ENCODE measurements at places on chromosomes 12 and 14.

- peak; percentile 93 for DNase-seq
Measured at GRCh38 chr14:59358102-59358501, 107.1 kb downstream of the GPR135 start.

DNA sequence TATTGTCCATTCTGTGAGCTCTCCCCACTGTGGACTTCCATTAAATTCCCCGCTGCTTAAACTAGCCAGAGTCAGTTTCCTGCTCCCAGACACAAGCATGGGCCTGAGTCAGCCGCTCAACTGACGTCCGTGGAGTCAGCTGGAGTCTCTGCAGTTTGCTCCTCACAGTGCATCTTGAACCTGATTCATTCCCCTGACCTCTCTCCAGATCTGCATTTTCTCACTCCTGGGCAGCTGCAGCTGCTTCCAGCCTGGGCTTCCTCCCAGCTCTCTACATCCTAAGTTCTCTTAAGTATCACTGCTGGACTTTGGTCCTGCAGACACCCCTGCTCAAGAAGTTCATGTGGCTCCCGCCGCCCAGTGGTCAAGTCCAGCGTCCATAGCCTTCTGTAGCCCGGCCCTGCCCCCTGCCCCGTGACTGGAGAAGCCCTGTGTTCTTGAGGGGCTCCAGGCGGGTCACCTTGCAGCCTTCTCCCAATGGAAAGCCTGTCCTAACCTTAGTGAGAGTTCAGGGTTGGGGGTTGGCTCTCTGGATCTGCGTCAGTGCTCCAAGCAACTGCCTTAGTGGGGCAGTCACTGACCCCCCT lies 20.0 kb downstream of the NFKBIA start:
- no peak for DNase-seq

DNA sequence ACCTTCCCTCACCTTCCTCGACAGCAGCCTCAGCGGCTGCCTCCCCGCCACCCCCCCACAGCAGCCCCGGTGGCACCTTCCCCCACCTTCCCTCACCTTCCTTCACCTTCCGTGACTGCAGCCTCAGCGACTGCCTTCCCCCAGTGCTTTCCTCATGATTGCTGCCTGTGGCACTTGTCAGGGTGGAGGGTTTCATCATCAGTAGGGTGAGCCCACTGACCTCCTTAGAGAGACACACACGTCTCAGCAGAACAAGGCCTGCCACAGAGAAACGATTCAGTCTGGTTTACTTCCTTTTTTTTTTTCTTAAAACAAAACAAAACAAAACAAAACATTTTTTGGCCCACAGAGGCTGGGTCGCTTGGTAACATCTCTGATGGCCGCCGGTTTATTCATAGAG lies 75.0 kb downstream of the EP400 start:
- no peak for DNase-seq

GRCh38 chr12:5083955-5084849 lies 40.5 kb downstream of the KCNA5 start:
- peak; percentile 21 for DNase-seq

DNA sequence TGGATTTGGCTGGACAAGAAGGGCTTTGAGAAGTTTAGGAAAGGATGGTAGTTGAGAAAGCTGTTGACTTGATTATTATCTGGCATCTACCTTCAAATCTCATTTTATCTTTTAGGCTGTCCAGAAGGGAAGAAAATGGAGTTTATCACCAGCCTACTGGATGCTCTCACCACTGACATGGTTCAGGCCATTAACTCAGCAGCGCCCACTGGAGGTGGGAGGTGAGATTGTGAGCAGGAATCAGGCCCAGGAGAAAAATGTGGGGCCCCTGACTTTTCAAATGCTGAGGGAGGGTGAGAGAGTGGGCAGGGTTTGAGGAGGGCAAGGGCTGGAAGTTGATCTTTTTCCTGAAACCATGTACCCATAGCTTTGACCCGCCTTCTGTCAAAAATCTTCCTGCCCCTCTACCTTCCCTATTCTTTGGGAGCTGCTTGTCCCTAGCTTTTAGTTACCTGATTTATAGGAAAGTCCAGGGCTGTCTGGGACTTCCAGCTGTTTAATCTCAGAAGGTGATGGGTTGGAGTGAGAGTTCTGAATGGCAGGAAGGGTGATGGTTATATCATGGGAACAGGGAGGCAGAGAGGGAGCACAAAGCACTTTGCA lies 134.2 kb downstream of the SMOC1 start:
- DNase-seq: peak; percentile 9

DNA sequence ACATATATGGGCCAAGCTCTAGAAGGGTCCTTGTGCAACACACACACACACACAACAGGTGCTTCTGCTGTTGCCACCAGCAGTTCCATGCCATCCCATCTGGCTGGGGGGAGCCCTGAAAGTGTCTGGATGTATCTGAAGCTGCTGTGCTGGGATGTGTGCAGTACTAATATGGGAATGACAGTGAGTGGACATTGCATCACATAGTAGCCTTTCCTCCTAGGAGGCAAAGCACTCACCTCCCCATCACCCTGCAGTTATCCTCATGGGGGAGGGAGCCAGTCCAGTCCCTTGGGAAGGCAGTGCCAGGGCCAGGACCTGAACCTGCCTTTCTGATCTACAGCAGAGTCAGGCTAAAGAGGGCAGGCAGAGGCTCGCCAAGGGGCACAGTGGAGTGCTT lies 208.9 kb downstream of the CACNA1C start:
- no peak for DNase-seq

DNA sequence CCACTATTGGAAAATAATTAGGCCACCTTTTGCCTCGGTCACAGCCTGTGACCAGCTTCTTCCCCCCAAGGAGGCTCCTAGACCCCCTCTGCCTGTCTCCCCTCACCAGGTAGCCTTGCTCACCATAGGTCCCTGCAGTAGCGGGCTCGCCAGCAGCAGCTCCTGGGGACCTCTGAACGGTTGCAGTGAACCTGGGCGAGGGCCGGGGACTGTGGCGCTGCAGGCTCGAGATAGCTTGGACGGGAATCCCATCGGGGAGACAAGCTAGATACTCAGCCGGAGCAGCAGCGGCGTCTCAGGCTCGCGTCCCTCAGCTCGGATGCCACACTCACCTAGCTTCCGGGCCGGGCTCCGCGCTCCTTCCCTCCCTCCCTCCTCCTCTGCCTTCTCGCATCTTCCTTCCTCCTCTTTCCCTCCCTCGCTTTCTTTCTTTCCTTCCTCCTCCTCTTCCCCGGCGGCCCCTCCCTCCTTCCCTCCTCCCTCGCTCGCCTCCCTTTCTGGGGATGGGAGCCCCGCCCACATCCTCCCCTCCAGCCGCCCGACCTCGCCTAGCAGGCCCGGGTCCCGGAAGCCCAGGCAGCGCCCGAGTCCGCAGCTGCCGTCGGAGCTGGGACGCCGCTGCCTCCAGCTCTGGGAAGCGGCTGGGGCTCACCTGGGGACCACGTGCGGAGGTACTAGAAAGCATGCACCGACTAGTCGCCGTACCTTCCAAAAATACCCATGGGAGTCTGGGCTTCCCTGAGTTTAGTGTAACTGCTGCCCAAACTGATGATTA lies at the start of gene BMP4:
Gene BMP4 (minus strand): TSS at position 399 of the 775 bp plus-strand sequence. CDS start 4,603 bp downstream, outside the sequence.
- no peak for DNase-seq

DNA sequence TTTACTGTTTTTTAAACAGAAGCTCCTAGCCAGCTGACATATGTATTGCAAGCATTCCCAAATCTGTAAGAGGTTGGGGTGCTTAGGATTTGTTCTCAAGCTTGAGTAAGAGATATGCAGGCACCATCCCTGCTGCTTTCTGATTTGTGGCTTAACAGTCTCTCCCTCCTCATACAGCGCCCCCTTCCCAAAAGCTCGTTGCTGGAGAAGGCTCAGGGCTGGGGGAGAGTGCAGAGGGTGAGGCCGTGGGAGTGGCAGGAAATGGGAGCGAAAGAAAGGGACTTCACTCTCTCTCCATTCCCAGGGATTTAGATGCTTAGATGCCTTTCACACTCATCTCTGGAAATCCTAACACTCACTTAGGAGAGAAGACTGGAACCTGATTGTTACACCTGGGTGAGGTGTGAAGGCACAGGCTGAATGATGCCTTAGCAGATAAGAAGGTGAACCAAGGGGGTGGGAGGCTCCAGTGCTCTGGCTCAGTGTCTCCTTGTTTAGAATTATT lies 172.0 kb downstream of the C12orf75 start:
- DNase-seq: no peak

DNA sequence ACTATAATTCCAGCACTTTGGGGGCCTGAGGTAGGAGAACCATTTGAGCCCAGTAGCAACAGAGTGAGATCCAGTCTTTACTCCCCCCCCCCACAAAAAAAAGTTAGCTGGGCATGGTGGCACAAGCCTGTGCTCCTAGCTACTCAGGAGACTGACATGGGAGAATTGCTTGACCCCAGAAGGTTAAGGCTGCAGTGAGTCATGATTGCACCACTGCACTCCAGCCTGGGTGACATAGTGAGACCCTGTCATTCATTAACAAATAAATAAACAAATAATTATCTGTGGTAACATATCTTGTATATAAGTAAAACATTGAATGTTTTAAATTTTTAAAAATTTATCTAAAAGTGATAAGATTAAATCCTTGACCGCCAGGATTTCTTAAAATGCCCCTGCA lies 4.8 kb downstream of the ENTPD5 start:
- DNase-seq: no peak

DNA sequence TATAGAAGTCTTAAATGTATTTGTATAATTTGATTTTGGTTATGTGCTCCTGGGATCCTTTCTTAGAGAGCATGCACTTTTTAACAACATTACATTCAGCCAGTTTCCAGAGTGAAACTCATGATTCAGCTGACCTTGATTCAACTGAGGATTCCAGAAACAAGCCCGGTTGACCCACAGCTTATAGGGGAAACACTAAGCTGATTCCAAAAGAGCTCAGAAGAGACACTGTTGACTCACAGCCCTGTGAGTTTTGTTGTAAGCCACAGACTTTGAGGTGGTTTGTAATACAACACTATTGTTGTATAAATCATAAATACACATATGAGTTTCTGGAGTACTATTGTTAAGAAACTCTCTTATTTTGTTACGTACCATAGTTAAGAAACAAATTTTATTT lies 133.8 kb upstream of the MGAT4C start:
- DNase-seq: no peak

GRCh38 chr12:114866331-114866730 lies 182.4 kb upstream of the TBX3 start:
- no peak for DNase-seq

DNA sequence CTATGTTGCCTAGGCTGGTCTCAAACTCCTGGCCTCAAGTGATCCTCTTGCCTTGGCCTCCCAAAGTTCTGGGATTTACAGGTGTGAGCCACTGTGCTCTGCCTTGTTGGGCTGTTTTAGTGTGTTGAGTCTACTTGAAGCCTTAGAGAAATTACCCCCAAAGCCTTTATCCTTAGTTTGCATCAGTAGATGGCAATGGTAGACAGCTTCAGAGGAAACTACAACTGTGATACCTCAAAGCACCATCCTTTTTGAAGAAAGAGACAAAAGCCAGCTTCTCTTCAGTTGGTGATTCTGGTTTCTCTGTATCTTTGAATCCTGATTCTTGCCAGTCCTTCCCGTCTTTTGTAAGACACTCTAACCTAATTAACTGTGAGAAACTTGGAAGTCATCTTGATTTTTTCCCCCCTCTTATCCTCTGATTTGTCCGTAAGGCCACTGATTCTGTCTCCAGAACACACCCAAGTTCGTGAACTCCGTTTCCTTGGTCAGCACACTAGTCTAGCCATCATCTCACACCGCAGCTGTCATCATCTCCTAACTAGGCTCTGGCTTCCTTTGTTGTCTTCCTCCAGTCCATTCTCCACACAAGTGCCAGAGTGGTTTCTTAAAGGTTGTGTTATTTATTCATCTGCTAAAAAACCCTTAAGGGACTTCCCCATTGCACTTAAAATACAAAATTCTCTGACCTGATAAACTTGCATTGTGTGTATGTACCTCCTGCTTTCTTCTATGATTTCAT lies 20.2 kb downstream of the ATP2A2 start:
- no peak for DNase-seq

DNA sequence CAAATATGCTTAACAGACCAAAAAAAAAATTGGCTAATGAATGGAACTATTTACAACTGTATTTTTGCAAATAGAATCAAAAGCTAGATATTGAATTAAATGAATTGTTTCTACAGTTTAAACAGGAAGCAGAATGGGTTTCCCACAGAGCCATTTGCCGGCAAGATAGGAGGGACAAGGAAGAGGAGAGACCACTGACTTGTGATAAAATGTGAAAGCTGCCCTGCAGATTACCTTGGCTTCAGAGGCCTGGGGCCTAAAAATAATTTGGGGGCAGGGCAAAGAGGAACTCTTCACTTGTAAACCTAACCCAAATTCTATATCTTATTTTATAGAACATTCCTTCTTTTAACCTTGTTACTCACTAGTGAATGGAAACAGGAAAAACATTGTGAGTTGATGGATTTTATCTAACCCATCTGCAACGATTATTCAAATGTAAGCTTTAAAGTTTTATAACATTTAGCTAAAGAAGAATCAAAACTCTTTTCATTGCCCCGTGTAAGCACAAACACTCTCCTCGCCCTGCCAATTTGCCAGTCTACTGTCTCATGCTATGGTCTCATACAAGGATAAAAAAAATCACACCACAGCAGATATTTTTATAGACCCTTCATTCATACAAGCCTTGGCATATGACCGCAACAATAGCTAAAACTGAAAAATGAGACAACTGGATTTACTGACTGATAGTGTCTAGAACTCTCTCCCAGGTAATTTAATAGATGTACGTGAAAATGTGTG lies 49.5 kb upstream of the MDM1 start:
- no peak for DNase-seq

DNA sequence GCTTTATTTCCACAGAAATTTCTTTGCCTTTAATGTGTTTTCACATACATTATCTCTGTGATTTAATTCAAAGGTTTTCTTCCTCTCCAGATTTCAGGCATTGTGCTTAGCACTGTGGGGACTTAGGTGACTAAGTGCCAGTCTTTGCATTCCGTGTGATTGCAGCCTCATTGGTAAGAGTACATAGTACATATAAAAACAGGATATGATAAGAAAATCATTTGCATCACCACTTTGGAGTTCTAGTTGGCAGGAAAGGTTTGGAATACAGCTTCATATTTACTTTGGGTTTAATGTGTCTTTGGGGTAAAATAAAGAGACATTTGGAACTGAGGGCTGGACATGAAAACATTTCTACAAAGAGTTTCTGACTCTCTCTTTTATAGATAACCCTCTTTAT lies 37.8 kb upstream of the C12orf75 start:
- DNase-seq: no peak

DNA sequence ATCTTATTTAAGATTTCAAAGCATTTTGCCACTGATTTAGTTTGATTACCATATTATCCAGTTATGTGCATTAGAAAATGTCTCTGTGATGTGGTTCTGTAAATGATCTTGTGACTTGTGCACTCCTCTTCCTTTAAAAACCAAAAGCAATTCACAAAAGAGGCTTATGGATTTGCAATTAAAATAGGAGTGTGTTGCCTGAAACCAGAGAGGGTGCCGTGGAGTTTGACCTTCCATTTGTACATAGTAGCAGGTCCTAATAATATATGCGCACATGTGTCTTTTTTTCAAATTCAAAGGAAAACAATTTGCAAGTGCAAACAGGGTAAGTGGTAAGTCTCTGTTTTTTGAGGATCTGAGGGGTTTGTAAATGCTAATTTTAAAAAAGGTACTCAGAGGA lies 470.9 kb downstream of the VRK1 start:
- no peak for DNase-seq

- DNase-seq: no peak
Measured at GRCh38 chr12:16492240-16492639, 113.7 kb downstream of the LMO3 start.

Measured in AML-193 (cell line).